ENCODE measurements at places on chromosomes 2 and 18. TPM values are rescaled to one million over a fixed set of nuclear protein-coding genes. Genes with fewer than 3 reads are reported as not detected.

- no peak overlapping the region for H3K4me3 ChIP-seq
- no peaks in the 10 kb centered on the region for H3K4me1 ChIP-seq
- no peak for DNase-seq
- no peak overlapping the region for H3K27ac ChIP-seq
- H3K27me3 ChIP-seq = no peaks in the 10 kb centered on the region
- no peaks in the 10 kb centered on the region for H3K36me3 ChIP-seq
Measured at GRCh38 chr2:171550613-171551012, 28.3 kb downstream of the CYBRD1 start.

DNA sequence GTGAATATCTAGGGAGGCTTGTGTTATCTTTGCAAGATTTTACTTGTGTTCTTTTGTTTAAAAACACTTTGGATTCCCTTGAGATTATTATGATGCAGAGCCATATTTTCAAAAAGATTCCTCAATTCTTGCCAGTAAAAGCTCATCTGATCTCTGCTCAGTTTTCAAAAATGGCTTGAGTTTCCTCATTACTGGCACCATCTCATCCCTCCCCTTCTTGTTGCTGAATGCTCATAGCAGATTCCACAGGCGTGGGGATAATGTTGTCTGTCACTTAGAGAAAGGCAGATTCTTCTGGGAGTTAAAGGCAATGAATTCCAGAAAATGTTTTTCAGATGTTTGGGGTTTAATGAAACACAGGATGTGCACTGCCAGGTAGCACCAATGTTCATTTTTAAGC, 170.4 kb upstream of the TANK start:
- no peak overlapping the region for H3K27ac ChIP-seq
- no peaks in the 10 kb centered on the region for H3K36me3 ChIP-seq
- no peaks in the 10 kb centered on the region for H3K27me3 ChIP-seq
- no peak for DNase-seq

- no peak overlapping the region for H3K27ac ChIP-seq
- no peaks in the 10 kb centered on the region for H3K27me3 ChIP-seq
- no peaks in the 10 kb centered on the region for H3K4me1 ChIP-seq
- no peak for DNase-seq
- H3K36me3 ChIP-seq = no peaks in the 10 kb centered on the region
- no peak overlapping the region for H3K4me3 ChIP-seq
Measured at GRCh38 chr2:15313657-15314056, 247.5 kb downstream of the NBAS start.

DNA sequence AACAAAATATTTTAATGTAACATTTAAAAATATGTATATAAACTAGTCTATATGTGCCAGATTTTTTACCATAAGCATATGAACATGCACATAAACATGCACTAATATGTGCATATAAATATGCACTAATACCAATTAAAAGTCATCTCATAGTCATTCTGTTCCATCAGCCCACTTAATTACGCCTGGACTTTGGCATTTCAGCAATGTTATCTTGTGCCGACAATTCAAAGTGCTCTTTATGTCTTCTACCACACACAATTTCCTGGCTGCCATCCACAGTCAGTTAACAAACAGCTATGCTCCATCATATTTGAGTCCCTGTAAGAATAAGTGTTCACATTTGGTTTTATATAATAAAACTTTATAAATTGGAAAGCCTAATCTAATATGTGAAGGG, 92.6 kb upstream of the TSPYL6 start:
- peak; percentile 45 for DNase-seq
- no peaks in the 10 kb centered on the region for H3K27me3 ChIP-seq
- no peak overlapping the region for H3K27ac ChIP-seq
- no peak overlapping the region for H3K4me3 ChIP-seq

GRCh38 chr18:62497190-62497772, 25.5 kb upstream of the ZCCHC2 start:
- no peak for DNase-seq
- H3K27ac ChIP-seq = no peak overlapping the region
- H3K36me3 ChIP-seq = no peaks in the 10 kb centered on the region
- no peaks in the 10 kb centered on the region for H3K4me1 ChIP-seq
- no peak overlapping the region for H3K4me3 ChIP-seq

DNA sequence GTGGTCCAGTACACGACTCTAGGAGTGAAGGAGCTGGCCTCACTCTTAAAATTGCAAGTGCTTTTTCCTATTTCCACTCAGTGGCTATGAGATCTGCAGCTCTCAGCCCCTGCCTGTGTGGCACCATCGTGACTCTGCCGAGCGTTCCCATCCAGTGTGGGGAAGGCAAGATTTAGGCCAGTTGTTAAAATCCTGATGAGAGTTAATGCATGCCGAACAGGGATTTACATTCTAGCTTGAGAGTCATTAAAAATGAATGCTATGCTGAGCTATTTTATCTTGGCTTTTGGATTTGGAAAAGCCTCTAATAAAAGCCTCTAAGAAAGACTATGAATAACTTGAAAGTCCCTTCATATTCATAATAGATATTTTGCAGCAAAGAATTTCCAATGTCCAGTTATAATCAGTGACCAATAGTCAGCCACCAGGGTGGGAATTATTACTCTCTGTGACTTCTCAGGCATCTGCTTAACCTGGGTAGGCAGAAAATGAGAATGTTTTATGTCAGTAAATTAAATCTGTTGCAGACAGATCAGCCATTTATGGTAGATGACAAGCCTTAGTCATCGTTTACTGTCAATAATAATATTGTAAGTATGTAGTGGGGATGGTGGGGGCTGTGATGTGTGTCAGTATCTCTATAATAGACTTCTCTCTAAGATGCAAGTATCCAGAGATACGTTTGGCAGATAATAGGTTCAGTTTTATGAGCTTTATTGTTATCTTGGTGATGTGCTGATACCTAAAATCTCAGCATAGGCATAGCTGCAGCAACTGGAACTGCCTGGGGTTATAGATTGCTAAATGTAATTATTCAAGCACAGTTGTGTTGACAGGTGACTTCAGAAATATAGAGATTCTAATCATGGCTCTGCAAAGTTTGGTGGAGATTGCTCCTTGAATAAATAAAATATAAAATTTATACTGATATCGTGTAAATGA, 207.8 kb downstream of the SOCS6 start:
- no peak overlapping the region for H3K27ac ChIP-seq
- no peaks in the 10 kb centered on the region for H3K36me3 ChIP-seq
- DNase-seq = no peak
- no peaks in the 10 kb centered on the region for H3K4me1 ChIP-seq
- H3K27me3 ChIP-seq = no peaks in the 10 kb centered on the region
- H3K4me3 ChIP-seq = no peak overlapping the region

DNA sequence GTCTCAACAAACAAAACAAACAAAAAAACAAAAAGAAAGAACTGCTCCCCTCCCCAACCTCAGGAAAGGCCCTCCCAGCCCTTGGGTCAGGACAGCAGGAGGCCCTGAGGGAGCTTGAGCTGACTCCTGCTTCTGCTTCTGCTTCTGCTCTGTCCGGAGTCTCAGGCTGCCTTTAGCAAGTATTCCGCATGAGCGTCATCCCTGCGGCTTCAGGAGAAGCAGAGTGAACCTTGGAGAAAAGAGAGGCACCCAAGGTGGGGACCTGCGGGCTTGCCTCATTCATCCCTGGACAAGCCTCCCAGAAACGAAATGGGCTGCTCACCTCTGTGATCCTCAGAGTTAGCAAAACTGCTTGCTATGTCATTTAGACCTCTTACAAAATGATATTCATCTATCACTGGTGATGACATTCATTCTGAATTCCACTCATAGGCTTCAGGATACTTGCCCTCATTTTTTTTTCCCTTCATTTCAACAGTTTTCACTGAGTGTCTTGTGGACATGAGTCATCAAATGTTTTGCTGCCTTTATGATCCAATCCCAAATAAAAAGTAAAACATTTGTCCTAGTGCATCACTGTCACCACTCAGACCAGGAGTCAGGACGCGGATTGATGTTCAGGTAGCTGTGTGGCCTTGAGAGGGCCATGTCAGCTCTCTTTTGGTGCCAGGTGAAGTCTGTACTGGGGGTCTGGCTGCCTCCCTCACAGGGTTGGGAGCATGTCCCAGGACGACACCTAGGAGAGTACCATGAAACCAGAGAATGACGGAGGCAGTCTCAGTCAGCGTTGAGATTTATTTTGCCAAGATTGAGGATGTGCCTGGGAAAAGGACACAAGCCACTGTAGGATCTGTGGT, 51.7 kb downstream of the IMPA2 start:
- no peaks in the 10 kb centered on the region for H3K36me3 ChIP-seq
- DNase-seq = no peak
- H3K4me1 ChIP-seq = no peaks in the 10 kb centered on the region
- no peak overlapping the region for H3K27ac ChIP-seq
- H3K4me3 ChIP-seq = no peak overlapping the region

- peak overlapping the region; percentile 5 for H3K4me3 ChIP-seq
- no peaks in the 10 kb centered on the region for H3K36me3 ChIP-seq
- H3K27me3 ChIP-seq = no peaks in the 10 kb centered on the region
Measured at GRCh38 chr2:71559828-71560637, 106.7 kb downstream of the DYSF start.

DNA sequence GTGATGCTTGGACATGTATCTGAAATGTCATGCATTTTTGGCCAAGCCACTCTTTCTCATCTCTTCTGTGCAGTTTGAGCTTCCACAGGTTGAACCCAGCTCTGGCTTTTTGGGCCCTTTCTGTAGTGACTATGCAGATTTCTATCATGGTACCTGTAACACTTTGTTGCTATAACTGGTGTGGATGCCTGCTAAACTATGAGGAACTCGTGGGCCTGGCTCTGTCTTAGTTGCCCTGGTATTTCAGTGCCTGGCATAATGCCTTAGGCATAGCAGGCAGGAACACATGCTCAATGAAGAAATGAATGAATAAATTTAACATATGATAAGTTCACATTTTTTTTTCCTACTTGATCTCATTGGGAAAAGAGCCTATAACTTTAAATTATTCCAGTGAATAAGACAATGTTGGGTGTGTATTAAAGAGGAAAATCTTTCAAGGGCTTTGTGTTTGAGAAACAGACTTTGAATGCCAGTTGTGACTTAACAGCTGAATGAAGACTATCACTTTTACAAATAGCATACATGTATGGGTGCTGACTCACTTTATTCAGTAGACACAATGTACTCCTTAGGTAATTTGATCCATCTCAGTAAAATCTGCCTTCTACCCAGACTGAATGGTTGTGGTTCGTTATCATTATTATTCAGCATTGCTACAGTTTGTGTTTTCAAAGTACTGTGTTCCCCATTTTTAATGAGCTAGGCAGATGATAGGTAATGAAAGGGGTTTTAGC, 86.4 kb upstream of the MAP4K3 start:
- no peaks in the 10 kb centered on the region for H3K27me3 ChIP-seq
- no peak overlapping the region for H3K4me3 ChIP-seq
- no peak overlapping the region for H3K27ac ChIP-seq
- H3K36me3 ChIP-seq = no peaks in the 10 kb centered on the region
- H3K4me1 ChIP-seq = no peaks in the 10 kb centered on the region

DNA sequence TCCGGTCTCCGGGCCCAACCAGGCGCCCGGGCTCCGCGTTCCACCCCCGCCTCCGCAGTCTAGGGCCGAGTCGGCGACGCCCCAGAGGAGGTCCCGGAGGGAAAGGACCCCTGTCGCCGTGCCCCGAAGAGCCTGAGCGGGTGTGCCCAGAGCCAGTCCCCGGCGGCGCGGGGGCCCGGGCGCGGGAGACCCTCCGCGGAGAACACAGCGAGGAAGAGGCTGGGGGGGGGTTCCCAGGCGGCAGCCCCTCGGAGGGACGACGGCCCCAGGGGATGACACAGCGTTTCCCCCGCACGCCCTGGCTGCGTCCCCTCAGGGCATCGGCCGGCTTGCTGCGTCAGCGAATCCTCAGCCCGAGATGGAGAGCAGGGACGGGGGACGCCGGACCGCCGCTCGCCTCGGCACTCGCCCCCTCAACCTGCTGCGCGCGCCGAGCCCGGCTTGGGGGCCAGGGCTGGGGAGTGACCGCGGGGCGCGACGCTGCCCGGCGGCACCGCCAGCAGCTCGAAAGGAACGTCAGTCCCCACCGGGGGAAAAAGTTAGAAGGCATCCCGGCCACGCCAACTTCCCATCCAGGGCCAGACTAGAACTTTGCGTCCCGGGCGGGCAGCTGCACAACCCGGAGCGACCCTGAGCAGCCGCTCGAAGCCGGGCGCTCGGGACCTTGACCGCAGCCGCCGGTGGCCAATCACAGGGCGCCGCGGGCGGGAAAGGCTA, 711 bp downstream of the SFXN5 start:
- no peaks in the 10 kb centered on the region for H3K27me3 ChIP-seq
- H3K4me3 ChIP-seq = peak overlapping the region; percentile 77
- H3K27ac ChIP-seq = peak overlapping the region; percentile 94

- H3K4me3 ChIP-seq = no peak overlapping the region
- DNase-seq = no peak
- no peaks in the 10 kb centered on the region for H3K36me3 ChIP-seq
- peaks cover 8% of the 10 kb centered on the region for H3K4me1 ChIP-seq
Measured at GRCh38 chr2:158499383-158499782, 42.6 kb downstream of the PKP4 start.

- DNase-seq = no peak
- no peak overlapping the region for H3K4me3 ChIP-seq
- H3K27ac ChIP-seq = no peak overlapping the region
- H3K36me3 ChIP-seq = no peaks in the 10 kb centered on the region
- H3K4me1 ChIP-seq = no peaks in the 10 kb centered on the region
Measured at GRCh38 chr2:131365452-131365851, 1.5 kb upstream of the RAB6D start.

- no peaks in the 10 kb centered on the region for H3K27me3 ChIP-seq
- H3K27ac ChIP-seq = no peak overlapping the region
- no peaks in the 10 kb centered on the region for H3K36me3 ChIP-seq
- H3K4me1 ChIP-seq = no peaks in the 10 kb centered on the region
- no peak overlapping the region for H3K4me3 ChIP-seq
- no peak for DNase-seq
Measured at GRCh38 chr18:67154979-67155378, 361.5 kb downstream of the DSEL start.

- DNase-seq = peak; percentile 48
- no peaks in the 10 kb centered on the region for H3K4me1 ChIP-seq
- no peak overlapping the region for H3K4me3 ChIP-seq
- H3K27me3 ChIP-seq = no peaks in the 10 kb centered on the region
Measured at GRCh38 chr18:47204908-47205522, 28.9 kb upstream of the IER3IP1 start.

DNA sequence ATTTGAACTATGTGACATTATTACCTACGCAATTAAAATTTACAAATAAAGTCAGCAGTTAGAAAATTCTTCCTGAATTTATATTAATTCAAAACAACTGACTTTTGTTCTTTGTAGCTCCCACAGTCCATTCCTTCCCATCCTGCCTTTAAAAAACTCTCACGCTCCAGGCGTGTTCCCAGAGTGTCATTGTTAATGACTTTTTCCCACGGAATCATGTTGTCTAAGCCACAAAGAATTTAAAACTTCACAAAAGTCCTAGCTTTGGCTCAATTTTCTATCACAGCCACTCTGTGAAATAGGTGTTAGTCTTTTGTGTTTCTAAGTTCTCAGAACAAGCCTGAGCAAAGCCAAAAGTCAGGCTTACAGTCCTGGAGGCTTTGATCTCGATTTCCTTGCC, 26.5 kb downstream of the SLC1A4 start:
- H3K4me3 ChIP-seq = no peak overlapping the region
- no peaks in the 10 kb centered on the region for H3K4me1 ChIP-seq
- no peaks in the 10 kb centered on the region for H3K36me3 ChIP-seq

GRCh38 chr2:15756882-15757819, 165.5 kb downstream of the DDX1 start:
- H3K27ac ChIP-seq = no peak overlapping the region
- no peak for DNase-seq
- H3K36me3 ChIP-seq = no peaks in the 10 kb centered on the region

The MLPH gene
- total RNA-seq = 6.5 TPM

The RNF152 gene
- 20.3 TPM for total RNA-seq

The ALLC gene
- total RNA-seq = 8.1 TPM

The POTEJ gene
- 76.1 TPM for total RNA-seq

The GPR55 gene
- 10.9 TPM for total RNA-seq

The GALNT14 gene
- 11.6 TPM for total RNA-seq

The ECEL1 gene
- total RNA-seq = 2.7 TPM

The XDH gene
- total RNA-seq = 1.5 TPM

The SH3YL1 gene
- total RNA-seq = 73.7 TPM

The TWIST2 gene
- total RNA-seq = 11.3 TPM

The POMC gene
- total RNA-seq = 55.7 TPM

All from testis (tissue), 5 donors.